ENCODE measurements at places on chromosomes 3 and 15.
A peak's percentile ranks its signal among the peaks of the same experiment; 100 is the strongest.

DNA sequence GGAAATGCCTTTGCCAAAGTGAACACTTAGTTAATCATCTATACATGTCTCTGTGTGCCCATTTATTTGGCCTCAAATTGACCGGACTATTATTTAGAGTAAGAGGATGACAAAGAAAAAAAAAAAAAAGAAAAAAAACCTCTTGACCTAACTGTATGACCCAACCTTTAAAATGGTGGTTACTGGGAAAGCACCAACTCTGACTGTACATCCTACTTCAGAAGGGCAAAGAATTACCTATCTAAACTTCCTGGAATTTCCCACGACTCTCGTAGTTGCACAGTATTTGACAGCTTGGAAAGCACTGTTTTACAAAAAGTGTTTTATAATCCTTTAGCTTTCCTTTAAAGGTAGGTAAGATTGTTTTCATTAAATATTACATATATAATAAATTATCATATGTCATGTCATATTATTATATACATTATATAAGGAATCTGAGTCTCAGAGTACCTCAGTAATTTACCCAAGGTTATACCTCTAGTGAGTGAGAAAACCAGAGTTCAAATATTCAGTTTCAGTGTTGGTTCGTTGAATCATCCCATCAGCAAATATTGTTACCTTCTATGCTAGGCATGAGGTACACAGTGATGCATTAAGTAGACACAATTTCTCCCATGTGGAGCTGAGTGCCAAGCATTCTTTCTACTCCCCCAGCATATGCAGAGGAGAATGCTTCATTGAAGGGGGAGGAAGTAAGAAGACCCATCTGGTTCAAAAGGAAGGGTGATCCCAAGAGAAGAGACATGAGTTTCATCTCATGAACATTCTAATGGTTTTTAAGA, 5.0 kb downstream of the BCL2A1 start:
- DNase-seq = no peak

DNA sequence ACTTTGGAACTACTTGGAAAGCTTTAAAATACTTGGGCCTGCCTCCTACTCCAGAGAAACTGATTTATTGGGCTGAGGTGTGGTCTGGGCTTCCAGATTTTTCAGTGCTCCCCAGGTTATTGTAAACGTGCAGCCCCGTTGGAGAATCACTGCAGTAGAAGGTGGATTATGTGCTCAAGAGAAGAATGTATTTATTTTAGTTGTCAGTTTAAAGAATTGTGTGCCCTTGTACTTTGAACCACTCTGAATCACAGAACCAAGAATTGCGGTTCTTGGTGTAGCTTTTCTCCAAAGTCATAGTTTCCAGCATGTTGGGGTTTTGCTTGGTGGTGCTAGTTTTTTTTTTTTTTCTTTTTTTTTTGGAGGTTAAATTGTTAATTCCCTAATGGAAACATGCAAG, 1.6 kb downstream of the TATDN2 start:
- no peak for DNase-seq

DNA sequence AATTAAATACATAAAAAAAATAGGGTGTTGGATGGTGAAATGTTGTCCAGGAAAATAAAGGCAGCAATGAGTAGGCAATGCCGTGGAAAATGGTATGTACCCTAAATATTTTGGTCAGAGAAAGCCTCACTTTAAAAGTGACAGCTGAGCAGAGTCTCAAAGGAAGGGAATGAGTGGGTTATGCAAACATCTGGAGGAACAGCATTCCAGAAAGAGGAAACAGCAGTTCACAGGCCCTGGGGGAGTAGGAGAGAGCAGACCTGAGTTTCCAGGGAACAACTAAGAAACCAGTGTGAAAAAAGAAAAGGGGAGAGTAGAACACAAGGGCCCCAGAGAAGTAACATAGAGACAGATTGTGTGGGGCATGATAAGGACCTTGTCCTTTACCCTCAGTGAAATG, 230.0 kb upstream of the CNTN3 start:
- no peak for DNase-seq

DNA sequence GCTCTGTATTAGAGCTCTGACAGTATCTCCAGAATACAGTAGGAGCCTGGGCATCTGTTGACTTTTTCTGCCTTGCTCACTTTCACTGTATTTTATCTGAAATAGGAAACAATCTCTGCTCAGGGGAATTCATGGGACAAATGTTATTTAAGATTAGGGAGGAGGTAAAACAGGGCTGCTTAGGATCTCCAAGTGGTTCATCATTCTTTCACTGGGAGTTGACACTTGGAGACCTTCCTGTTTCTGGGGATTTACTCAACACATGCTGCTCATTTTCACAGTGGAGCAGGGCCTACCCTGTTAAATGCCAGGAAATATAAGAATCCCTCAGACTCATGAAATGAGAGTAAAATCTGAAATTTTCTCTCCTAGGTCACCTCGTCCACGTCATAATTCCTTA, 185.5 kb downstream of the GAP43 start:
- no peak for DNase-seq

GRCh38 chr3:126746395-126747177, 42.5 kb downstream of the CHCHD6 start:
- peak; percentile 9 for DNase-seq

DNA sequence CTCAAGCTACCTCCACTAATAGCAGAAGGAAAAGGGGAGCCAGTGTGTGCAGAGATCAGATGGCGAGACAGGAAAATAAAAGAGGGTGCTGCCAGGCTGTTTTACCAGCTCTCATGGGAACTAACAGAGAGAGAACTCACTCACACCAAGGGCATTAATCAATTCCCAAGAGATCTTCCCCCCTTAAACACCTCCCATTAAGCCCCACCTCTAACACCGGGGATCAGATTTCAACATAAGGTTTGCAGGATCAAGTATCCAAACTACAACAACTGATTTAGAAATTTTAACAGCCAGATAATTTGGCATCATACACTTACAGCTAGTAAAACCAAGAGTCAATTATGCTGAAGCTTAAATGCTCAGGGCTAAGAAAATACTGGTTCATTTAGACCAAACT, 18.9 kb downstream of the CD200 start:
- no peak for DNase-seq

DNA sequence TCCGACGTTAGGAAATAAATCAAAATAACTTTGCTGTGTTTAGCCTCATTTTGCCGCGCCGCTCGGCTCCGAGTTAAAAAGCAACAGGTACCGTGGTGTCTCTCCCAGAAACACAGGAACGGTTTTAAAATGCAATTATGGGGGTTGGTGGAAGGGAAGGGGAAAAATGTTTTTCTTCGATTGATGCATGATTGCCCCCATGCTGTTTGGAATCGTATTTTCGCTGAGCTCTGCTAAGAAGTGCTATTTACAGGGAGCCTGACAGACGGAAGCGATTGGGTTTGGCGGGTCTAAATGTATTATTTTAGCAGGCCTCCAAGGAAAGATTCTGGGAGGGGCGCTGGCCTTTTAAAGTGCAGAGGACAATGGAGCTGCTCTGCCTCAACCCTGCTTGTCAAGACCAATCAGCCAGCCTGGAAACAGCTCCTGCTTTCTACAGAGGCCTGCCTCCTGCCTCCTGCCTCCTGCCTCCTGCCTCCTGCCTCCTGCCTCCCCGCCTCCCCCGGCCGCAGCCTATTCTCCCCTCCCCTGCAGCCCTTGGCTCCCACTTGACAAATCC, 156.7 kb upstream of the TLE3 start:
- no peak for DNase-seq
